Neuronal stem cell (in vitro differentiated cells): ENCODE measurements at places on chromosomes 5 and 9.

- DNase-seq = no peak
These were observed 10.4 kb upstream of the SH3TC2 start for GRCh38 chr5:149073213-149073612.

- no peak for DNase-seq
These were observed 104.6 kb upstream of the TNFAIP8 start for GRCh38 chr5:119250946-119251901.

- no peak for DNase-seq
These were observed 577.5 kb upstream of the CLINT1 start for GRCh38 chr5:158436271-158437065.

DNA sequence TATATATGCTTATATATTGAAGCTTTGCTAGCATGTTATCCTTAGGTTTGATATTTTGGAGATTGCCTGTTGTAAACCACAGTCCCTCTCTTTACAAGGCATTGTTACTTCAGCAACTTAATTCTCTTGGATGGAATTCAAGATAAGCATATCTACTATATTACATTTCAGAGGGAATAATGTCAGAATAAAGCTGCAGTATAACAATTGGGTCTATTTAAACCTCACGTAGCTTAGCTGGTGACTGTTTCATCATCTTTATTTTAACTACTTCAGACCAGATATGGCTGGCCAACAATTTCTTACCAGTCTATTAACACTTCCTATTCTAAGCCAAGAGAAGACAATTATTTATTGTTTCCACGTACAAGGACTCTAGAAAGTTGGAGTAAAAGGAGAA is 27.1 kb downstream of the ZCCHC10 start:
- DNase-seq = no peak

DNA sequence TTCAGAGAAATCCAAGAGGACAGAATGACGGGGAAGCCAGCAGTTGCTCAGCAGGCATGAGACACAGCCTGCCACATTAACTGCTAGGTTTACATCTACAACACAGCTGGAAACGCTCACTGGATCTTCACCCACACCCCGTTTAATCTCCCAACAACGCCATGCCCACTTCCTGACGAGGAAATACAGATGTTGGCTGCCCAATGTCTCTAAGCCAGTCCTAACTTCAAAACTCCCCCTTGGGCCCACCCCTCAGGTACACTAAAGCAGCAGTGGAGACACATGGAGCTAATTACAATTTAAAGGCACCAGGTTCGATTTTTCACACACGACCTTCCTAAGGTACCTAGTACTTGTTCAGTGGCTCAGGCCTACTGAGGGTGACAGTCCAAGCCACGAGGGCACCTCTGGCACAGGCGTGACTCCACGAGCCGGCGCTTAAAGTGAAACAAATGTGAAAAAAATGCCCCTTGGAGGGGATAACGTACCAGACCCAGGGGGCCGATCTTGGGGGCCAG is 904 bp downstream of the RPL12 start:
- DNase-seq = no peak

DNA sequence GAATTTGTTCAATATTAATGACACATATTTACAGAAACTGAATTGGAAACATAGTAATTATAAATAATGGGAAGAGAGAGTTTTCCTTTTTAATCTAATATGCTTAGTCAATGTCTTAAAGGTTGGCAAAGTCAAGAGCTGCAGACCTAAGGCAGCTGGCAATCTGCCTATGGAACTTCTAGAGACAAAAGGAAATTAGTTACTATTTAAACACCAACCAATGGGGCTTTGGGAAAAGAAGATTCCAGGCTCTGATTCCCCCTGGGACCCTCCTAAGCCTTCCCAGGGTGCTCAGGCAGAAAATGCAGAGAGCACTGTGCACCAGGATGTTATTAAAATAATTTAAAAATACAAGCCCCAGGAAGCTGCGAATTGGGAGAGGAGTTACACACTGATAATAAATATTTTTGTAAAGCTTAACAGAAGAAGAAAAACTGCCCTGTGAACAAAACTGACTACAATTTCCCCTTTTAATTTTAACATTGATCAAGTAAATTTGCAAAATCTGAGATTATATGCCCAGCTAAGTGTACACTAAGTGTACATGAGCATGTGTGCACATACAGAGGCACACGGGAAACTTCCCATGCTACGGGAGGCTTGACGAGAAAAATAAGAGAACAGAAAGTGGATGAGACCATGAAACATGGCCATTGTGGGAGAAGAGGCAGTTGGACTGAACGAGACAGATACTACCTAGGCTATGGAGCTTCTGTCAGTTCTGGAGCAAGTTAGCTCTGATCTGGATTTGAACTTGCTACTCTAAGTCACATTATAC is 77.4 kb upstream of the ADAMTS16 start:
- no peak for DNase-seq

- DNase-seq = no peak
These were observed 524 bp downstream of the FUBP3 start for GRCh38 chr9:130579738-130580463.

DNA sequence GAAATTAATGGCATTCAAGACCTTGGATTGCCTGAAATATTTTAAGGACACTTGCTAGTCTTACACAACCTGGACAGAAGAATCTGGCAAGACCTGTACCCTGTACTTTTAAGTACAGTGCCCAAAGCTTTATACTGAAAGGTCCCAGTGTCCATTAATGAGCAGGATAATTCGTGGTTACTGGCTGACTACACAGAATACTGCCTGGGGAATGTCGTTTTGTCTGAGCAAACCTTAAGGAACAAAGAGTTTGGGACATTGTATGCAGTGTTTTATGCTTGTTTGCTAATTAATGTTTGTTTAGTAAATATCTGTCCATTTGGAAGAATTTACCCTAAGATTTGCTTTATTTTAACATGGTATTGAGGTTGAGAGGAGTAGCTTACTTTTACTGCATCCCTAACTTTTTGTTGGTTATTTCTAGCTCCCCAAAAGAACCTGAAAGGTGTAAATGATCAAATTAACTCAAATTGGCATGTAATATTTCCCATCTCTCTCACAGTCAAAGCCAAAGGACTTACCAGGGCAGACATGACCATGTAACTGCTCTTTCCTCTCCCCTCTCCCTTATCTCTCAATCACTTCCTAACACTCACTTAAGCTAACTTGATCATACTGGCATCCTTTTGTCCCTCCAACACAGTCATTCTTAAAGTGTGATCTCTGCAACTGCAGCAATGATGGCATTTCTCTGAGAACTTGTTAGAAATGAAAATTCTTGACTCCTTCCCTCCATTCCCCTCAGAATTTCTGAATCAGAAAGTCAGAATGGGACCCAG is 15.7 kb downstream of the RANBP3L start:
- no peak for DNase-seq

DNA sequence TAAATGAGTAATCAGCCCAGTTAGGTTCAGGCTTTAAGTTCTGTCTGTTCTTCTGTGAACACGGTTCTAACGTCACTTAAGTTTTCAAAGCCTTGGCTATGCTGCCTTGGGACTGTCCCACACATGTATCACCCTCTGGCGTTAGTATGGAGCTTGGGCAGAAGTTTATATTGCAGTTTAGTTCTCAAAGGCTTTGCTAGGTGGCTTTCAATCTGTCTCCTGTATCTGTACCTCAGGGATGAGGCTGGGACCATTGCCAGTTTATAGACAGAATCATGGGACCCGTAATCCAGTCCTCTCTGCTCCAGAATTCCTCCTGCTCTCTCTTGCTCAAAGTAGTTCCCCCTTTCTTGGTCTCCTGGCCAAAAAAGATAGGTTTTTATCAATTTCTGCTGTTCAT is 12.1 kb downstream of the C9orf40 start:
- no peak for DNase-seq

GRCh38 chr5:32055891-32056866 is 117.9 kb downstream of the GOLPH3 start:
- no peak for DNase-seq

DNA sequence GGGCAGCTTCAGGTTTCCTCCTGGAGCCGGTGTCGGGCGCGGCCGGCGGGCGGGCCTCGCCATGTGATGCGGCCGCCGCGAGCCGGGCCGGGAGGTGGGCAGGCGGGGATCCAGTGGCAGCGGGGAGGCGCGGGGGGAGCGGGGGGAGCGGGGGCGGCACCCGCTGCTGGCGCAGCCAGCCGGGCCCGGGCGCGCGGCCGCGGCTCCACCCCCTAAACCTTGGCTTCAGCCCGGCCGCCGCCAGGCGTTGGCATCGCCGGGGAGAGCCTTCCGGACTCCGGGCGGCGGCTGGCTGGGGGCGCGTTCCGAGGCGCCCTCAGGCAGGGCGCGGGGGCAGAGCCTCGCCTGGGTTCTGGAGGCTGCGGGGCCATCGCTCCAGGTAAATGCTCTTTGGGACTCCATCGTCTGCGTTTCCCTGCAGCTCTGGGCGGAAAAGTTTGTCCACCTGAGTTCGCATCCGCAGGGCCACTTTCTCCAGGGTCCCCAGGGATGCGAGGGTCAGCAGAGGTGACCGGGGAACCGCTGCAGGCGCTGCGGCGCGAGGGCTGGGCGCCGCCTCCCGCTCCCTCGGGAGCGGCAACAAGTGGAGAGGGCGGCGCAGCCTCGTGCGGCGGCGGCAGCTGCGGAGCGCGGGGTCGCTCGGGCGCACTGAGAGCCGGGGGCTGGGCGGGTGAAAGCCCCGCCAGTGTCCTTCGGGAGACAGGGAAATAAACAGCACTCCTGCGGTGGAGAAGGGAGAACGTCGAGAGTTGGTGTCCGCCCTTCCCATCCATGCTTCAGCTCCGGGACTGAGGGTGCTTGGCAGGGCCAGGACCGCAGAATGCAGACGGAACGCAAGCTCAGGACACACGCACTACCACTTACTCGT is at the start of gene ARHGEF28:
TSS of gene ARHGEF28 (plus strand) at position 253 of the 868 bp plus-strand sequence. CDS start 58,656 bp downstream, outside the sequence.
- peak; percentile 56 for DNase-seq

DNA sequence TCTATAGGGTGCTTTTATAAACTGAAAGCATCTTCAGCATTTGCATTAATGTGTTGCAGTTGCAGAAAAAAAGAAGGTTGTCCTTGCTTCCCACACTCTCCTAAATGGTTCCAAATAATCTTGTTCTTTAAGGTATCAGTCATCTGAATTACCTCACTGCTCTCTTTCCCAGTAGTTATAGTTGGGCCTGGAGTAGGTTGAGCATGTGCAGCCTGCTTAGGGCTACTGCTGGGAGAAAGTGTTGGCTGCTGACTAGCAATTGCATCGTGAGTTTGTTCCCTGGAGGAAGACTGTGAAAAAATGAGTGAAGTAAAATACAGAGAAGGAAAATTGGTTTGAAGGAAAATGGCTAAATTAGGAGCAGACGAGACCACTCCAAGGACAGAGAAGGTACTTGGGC is 74.5 kb downstream of the PRR16 start:
- DNase-seq = no peak

- DNase-seq = no peak
These were observed 71.1 kb downstream of the PRKACG start for GRCh38 chr9:68942790-68943189.

DNA sequence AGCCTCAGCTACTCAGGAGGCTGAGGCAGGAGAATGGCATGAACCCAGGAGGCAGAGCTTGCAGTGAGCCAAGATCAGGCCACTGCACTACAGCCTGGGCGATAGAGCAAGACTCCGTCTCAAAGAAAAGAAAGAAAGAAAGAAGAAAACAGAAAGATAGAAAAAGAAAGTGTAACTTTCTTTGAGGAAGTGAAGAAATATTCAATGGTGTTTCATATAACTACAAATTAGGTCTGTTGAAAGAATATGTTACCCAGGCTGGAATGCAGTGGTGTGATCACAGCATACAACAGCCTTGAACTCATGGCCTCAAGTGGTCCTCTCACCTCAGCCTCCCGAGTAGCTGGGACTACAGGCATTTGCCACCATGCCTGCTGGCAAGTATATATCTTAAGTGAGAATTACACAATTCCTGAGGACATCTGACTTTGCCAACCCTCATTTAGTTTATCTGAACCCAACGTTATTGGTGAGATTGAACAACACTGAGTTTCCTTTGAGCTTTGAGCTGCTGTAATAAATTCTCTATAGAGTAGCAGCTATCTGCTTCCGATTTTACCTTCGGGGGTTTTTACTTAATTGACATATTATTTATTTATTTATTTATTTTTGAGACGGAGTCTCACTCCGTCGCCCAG is 2.0 kb upstream of the FAF2 start:
- DNase-seq = no peak

GRCh38 chr9:86837345-86837744 is 110.0 kb downstream of the GAS1 start:
- DNase-seq = no peak

DNA sequence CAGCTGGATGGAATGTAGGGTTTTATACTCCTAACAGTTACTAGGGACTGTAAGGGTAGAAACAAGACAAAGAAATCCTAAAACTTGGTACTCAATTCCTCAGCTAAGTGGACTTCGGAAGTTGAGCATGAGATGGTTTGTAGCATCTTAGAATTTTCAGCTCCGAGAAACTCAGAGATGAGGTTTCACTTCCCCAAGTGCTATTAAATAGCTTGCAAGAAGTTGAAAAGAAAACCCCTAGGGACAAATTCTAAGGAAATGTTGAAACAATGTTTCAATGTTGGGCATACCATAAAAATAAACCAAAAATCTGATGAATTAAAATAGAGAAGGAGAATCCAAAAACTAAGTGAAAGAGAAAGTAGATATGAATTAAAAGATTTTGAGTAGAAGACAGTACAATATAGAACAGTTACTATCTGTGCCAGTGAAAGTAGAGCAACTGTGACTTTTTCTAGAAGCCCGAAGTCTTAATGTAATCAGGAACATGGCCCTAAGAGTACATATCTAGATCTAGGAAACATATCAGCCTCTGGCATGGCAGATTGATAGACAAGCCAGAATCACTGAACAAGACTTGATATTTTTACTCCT is 308.6 kb upstream of the RGMB start:
- no peak for DNase-seq

DNA sequence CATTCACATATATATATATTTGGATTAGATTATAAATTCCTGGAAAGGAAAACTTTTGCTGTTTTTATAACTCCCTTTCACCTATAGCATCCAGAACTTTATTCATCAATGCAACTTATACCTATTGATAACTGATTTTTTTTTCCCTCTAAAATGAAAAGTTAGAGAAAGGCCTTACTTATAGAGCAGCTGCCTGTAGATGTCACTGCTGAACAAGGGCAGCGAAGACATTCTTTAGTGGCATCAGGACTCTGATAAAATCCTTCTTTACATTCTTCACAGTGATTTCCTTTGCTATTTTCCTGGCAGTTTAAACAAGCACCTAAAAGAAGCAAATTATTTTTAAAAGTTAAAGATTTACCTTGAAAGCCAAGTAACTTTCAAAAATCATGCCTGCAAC is 32.3 kb upstream of the CDK5RAP2 start:
- no peak for DNase-seq

GRCh38 chr5:144414202-144415029 is 243.7 kb downstream of the KCTD16 start:
- DNase-seq = no peak

DNA sequence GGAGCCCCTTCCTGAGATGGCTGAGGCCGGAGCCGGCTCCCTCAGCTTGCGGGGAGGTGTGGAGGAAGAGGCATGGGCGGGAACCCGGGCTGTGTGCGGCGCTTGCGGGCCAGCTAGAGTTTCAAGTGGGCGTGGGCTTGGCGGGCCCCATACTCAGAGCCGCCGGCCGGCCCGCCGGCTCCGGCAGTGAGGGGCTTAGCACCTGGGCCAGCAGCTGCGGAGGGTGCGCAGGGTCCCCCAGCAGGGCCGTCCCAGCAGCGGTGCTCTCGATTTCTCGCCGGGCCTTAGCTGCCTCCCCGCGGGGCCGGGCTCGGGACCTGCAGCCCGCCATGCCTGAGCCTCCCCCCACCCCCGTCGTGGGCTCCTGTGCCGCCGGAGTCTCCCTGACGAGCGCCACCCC is 67.9 kb upstream of the SLC28A3 start:
- DNase-seq = no peak

- DNase-seq = no peak
These were observed 75.8 kb downstream of the FGF18 start for GRCh38 chr5:171495122-171495700.
